A549 treated with dexamethasone at 1 μM for 4 hours (cell line): ENCODE measurements at places on chromosomes 2 and 18. TPM values are rescaled to one million over a fixed set of nuclear protein-coding genes. Genes with fewer than 3 reads are reported as not detected.

The UCN gene
- total RNA-seq, result 0.63 to 2.5 TPM (median 1.7 TPM) in 5 replicates

The SH3RF3 gene
- 0.53 to 0.91 TPM (median 0.75 TPM) in 5 replicates for total RNA-seq

The HMSD gene
- total RNA-seq, result 0.03 to 1.2 TPM (median 0.67 TPM) in 3 of 5 replicates, not detected in the others

The TEX44 gene
- not detected in 5 replicates for total RNA-seq

The ACMSD gene
- not detected in 5 replicates for total RNA-seq

The ARHGAP28 gene
- 0.05 to 0.28 TPM (median 0.06 TPM) in 4 of 5 replicates, not detected in the other for total RNA-seq

The SERPINB11 gene
- 0.08 to 0.22 TPM in 2 of 5 replicates, not detected in the others for total RNA-seq

The MOGAT1 gene
- total RNA-seq, result not detected in 5 replicates
